ENCODE measurements at places on chromosomes 1 and 21. TPM values are rescaled to one million over a fixed set of nuclear protein-coding genes. Genes with fewer than 3 reads are reported as not detected.

- no peak for DNase-seq
Measured at GRCh38 chr1:40179496-40180089, 18.4 kb downstream of the RLF start.

- DNase-seq, result no peak
Measured at GRCh38 chr1:111855260-111855659, 99.6 kb downstream of the DDX20 start.

GRCh38 chr1:198014355-198014754 is 97.2 kb downstream of the LHX9 start:
- DNase-seq, result no peak

- peak; percentile 93 for DNase-seq
Measured at GRCh38 chr1:240611619-240612480, at the start of gene GREM2. Gene GREM2 (minus strand): TSS chr1:240612155. CDS start chr1:240493475, 118,680 bp downstream.

TRIM17 gene
- 0.43 TPM for total RNA-seq

GRCh38 chr1:156153362-156153761 is at the start of gene SEMA4A:
Gene SEMA4A (plus strand): TSS chr1:156153585. CDS start chr1:156154579, 994 bp downstream.
- DNase-seq, result no peak

- DNase-seq, result no peak
Measured at GRCh38 chr1:183824291-183824690, 19.4 kb downstream of the RGL1 start.

- no peak for DNase-seq
Measured at GRCh38 chr1:227745568-227746265, 10.5 kb downstream of the SNAP47 start.

KRTAP13-2 gene
- not detected for total RNA-seq
